ENCODE measurements at places on chromosomes 11 and 22.

DNA sequence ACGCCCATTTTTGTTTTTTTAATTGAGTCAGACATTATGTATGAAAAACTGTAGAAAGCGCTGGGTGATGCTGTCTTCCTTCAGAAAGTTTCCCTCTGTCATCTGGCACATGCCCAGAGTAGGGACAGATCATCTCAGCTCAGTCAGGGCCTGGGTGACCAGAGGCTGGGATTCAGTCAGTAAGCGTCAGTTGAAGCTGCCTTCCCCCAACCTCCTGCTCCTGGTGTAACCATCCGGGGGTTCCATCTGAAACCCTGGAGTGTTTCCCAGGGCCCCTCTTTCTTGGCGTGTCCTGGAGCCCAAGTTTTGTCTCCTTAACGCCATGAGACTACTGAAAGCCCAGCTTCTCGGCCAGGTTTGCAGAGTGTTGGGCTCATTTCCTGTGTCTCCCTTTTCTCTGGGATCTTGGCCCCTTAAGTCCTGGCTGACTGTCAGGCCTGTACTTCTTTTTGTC lies 10.7 kb downstream of the PPFIA1 start:
- DNase-seq = no peak

DNA sequence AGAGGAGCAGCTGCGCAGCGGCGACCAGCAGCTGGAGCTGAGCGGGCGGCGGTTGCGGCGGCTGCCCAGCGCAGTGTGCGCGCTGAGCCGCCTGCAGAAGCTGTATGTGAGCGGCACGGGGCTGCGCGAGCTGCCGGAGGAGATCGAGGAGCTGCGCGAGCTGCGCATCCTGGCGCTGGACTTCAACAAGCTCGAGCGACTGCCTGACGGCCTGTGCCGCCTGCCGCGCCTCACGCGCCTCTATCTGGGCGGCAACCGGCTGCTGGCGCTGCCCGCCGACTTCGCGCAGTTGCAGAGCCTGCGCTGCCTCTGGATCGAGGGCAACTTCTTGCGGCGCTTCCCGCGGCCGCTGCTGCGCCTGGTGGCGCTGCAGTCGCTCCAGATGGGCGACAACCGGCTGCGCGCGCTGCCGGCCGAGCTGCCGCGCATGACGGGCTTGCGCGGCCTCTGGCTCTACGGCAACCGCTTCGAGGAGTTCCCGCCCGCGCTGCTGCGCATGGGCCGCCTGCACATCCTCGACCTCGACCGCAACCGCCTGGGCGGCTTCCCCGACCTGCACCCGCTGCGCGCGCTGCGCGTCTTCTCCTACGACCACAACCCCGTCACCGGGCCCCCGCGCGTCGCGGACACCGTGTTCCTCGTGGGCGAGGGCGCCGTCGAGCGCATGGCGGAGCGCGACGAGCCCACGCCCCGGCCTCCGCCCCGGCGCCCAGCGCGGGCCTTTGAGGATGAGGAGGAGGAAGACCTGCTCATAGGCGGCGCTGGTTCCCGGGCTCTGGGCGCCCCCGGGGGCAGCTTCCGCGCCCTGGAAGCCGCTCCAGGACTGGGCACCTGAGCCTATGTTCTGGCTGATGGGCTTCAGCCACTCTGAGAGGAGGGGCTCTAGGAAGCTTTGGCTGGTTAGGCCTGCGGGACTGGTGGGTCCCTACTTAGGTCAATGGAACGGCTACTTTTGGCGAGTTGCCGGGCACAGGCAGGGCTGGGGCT lies 787 bp downstream of the LRRC10B start:
- peak; percentile 15 for DNase-seq

DNA sequence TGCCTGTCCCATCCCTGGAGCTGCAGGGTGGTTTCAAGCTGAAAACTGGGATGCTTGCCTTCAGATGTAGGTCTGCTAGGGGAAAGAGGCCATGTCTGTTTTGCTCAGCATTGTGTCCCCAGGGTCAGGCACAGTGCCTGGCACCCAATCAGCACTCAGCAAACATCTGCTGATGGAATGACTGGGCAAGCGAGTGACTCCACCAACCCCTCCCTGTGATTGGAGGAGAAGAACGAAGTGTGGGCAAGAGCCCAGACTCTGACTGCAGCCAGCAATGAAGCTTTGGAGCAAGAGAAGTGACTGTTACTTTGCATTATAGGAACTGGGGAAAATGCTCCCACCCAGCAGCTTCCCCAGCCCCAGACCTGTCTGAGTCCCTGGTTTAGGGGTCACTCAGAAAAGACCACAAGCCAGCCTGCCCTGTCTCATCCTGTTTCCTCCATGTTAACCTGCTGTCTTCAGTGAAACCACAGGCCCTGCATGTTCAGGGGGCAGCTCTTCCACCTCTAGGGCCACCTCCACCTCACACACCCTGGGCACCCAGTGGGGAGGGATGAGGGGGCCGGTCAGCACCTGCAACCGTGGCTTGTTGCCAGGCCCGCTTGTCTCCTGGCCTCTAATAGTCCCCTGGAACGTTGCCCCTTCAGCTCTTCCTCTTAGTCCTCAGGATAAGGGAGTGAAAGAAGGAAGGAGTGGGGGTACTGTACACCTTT lies 147.4 kb downstream of the TRIM29 start:
- DNase-seq = no peak

GRCh38 chr22:40285513-40285912 lies 60.8 kb upstream of the ADSL start:
- DNase-seq = no peak

- DNase-seq = no peak
These were observed 2.3 kb upstream of the CCDC88B start for GRCh38 chr11:64337538-64338249.

- no peak for DNase-seq
These were observed 27.2 kb downstream of the GLB1L2 start for GRCh38 chr11:134358856-134359490.

DNA sequence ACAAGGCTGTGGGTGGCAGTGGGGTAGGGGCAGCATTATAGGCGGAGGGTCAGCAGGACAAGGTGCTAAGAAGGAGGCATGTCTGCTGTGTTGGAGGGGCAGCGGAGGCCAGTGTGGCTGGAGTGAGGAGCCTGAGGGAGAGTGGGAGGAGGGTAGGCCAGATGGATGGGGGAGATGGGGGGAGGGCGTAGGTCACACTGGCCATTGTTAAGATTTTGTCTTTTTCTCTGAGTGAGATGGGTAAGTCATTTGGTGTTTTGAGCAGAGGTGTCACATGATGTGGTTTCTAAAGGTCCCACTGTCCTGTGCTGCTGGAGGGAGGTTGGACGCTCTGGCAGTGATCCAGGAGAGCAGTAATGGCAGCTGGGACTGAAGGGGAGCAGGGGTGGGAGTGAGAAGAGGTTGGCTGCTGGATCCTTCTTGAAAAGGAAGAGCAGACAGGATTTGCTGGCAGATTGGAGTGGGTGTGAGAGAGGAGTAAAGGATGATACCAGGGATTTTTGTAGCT lies 9.8 kb downstream of the PPP6R3 start:
- DNase-seq = no peak
